ENCODE measurements at places on chromosomes 6 and 20.

DNA sequence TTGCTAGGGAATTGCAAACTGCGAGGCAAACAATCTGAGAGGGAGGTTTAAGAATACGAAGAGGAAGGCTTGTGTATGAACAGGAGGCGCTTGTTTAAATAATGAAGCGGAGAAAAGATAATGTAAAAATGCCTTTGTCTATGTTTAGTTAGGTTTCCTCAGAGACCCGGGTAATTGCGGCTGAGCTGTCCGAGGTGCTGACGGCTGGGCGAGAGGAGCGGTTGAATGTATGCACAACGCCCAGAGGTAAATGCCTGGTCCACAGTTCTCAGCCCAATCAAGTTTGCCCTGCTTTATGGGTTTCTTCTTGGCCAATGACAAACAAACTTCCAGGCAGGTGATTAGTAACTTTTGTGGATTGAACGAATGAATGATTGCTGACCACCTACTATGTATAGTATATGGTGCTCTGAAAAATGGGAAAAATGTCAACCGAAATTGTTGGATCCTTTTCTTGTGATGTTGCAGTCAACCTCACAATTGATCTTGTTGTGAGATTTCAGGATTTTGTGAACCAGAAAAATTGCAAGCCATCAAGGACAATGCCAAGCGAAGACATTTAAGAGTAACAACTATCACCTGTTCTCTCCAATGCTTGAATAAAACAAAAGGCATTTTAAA, 38.3 kb upstream of the SLC32A1 start:
- DNase-seq: peak; percentile 23

DNA sequence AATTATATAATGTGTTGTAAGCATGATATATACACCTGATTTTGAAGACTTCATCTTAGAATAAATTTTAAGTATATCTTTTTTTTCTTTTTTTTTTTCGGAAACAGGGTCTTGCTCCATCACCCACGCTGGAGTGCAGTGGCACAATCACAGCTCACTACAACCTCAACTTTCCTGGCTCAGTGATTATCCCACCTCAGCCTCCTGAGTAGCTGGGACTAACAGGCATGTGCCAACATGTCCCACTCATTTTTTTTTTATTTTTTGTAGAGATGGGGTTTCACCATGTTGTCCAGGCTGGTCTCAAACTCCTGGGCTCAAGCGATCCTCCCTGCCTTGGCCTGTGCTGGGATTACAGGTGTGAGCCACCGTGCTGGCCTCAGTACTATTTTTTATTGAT, 17.1 kb downstream of the VPS52 start:
- no peak for DNase-seq

- DNase-seq: no peak
Observed at GRCh38 chr6:157644043-157644810, 178.8 kb upstream of the SNX9 start.

DNA sequence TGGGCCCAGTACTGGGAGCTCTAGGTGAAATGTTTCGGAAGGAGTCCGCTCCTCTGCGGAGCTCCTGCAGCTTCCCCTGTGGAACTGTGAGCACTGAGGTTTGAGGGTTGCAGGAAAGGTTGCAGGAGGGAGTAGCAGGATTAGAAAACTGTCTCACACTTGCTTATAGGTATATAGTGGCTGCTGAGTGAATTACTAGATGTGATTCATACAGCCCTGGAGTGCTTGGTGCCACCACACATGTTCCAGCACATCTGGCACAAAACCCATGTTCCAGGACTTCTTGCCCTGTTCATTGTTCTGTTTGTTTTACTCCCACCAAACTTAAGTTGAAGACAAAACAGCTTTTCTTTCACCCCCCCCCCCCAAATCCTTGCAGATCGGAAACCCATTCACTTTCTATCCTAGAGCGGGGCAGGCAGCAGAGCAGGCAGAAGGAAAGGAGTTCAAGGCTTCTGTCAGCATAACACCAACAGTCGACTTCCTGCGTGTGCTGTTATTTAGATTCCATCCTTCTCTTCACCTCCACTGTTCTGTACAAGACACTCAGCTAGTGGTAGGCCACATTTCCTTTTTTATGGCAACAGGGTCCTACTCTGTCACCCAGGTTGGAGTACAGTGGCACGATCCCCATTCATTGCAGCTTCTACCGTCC, 669 bp upstream of the PEX6 start:
- no peak for DNase-seq

DNA sequence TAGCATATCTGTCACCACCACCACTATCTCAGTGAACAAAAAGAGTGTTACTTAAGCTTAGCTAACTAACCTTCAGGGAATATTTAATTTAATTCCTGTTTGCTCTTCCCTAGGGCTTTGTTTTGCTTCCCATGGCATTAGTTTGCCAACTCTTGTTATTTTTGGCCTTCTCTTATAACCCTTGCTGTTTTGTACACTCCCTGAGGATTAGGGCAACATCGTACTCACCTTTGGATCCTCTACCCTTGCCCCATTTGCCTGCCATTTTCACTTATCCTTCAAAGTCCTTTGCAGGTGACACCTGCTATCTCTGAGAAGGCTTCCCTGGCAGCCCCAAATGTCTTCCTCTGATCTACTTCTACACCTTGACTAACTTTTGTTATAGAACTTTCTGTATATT, 23.7 kb downstream of the ACOT13 start:
- no peak for DNase-seq

DNA sequence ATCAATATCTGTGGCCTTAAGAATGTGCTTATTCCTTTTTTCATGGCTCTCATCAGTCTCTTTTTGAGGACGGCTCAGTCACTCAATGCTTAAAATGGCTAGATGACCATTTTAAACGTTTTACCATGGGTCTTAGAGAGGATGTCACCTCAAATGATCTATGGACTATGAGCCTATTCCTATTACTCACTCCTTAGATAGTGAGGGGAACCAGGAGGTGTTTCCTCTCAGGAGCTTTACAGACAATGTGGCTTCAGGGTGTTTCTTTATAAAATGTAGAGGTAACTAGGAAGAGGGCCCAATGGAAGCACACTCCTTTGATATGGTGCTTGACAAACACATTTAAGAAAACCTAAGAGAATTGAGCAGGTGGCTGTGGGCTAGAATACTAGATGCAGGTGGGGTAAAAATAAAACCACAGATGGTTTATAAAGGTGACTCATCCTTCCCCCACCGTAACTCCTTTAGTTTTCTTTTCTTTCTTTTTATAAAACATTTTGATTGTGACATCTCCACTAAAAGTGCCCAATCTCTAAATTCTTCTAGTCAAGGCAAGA, 1.5 kb upstream of the TMEM200A start:
- DNase-seq: no peak

DNA sequence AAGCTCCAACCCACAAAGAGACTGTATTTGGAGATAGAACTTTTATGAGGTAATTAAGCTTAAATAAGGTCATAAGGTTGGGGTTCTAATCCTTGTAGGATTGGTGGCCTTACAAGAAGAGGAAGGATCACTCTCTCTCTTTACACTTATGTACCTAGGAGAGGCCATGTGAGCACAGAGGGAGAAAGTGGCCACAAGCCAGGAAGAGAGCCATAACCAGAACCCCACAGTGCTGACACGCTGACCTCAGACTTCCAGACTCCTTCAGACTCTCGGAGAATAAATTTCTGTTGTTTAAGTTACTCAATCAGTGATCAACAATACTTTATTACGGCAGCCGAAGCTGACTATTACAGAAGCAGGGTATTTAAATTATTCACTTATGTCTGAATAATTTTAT, 430.5 kb upstream of the EPHA7 start:
- DNase-seq: no peak

GRCh38 chr6:168967281-168967925, 286.2 kb downstream of the THBS2 start:
- DNase-seq: no peak

GRCh38 chr6:101268541-101268940, 125.0 kb upstream of the GRIK2 start:
- DNase-seq: no peak

- no peak for DNase-seq
Observed at GRCh38 chr20:57438552-57438951, 47.4 kb downstream of the RBM38 start.

DNA sequence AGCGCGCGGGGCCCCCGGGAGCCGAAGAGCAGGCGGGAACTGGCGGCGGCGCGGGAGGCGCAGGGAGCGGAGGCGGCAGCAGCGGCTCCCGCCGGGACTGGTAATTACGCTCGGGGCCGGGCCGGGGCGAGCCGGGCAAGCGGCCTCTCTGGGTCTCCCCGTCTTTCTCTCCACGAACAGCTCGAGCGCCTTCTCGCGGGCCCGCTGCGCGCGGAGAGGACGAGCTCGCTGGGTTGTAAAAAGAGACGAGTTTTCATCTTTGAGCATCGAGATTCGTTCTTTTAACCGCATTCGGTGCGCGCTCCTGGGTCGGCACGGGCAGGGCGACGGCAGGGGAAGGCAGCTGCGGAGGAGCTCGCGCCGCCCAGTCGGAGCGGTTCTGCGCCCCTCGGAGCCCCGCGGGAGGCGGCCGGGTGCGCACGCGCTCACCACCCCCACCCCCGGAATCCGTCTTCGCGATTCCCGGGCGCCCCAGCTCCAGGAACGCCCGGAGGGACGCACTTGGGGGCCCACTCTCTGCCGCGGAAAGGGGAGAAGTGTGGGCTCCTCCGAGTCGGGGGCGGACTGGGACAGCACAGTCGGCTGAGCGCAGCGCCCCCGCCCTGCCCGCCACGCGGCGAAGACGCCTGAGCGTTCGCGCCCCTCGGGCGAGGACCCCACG, 38.0 kb downstream of the YTHDF1 start:
- DNase-seq: no peak

DNA sequence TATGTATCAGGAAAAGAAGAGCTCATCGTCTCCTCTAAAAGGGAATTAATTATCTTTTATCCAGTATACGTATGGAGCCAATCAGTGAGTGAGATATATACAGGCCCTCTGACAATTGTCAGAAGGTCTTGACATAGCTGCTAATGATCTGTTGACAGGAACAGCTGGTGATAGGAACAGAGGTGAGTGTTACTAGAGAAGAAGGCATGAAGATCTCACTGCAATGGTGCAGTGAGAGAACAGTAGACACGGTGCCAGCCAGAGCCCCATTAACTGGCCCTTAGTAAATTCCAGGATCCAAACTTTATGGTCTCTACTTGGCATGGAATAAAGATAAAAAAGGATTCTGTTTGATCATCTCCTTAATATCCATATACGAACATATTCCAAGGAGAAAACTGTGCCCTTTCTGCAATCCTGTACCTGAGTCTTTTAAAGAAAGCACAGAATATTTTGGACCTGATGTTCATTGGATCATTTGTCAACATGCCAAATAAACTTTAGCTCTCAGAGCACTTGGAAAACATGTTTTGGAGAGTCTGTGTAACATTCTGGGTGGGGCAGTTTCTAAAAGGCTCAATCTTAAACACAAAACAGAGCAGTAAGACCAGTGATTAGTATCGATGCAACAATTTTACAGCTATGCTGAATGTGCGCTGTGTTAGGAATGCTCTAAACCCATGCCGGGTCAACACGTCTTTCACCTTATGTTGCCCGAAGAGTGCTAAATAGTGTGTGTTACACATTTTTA, 135.8 kb upstream of the CITED2 start:
- no peak for DNase-seq

- DNase-seq: no peak
Observed at GRCh38 chr6:24233813-24234442, 107.9 kb downstream of the NRSN1 start.

- peak; percentile 65 for DNase-seq
Observed at GRCh38 chr6:13425943-13426931, 61.2 kb downstream of the GFOD1 start.

- no peak for DNase-seq
Observed at GRCh38 chr6:156978948-156979347, 201.8 kb downstream of the ARID1B start.

- DNase-seq: no peak
Observed at GRCh38 chr20:37383229-37383989, 37.5 kb downstream of the SRC start.

DNA sequence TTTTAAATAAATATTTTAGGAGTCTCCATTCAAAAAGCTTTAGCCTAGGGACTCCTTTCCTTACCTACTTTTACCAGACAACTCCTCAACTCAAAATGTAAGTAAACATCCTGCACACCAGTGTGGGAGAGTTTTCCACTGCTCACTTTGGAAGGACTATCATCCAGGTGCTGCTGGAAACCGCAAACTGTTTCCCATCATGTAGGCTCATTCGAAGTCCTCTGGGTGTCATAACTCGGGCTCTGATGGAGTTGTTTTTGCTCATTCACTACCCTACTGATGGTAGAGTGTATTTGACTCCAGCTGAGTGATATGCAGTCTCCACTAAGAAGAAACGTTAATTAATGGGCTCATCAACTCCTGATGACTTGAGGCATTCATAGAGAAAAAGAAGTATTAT, 136.5 kb upstream of the AKAP12 start:
- no peak for DNase-seq

GRCh38 chr6:97674802-97675201, 391.8 kb upstream of the MMS22L start:
- DNase-seq: no peak

DNA sequence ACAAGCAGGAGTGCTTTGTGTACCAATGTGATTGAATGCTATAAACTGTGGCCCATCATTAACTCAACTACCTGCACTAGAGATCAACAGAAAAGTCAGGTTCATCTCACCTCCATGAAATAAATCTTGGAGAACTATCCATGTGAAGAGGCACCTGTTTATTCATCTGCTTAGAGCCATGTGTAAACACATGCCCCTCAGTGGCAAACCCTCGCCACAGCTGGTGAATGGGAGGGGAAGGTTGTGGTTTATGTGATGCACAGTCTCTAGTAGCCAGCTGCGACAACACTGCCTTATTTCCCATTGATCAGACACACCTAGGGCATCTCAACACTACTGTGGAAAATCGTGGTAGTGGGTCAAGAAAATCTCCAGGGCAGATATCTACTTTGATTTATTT, 640.2 kb downstream of the PTPRT start:
- no peak for DNase-seq

- peak; percentile 26 for DNase-seq
Observed at GRCh38 chr6:49550492-49551077, at the start of gene C6orf141. TSS of gene C6orf141 (plus strand) at chr6:49550668. CDS start at chr6:49550793, 125 bp downstream.

DNA sequence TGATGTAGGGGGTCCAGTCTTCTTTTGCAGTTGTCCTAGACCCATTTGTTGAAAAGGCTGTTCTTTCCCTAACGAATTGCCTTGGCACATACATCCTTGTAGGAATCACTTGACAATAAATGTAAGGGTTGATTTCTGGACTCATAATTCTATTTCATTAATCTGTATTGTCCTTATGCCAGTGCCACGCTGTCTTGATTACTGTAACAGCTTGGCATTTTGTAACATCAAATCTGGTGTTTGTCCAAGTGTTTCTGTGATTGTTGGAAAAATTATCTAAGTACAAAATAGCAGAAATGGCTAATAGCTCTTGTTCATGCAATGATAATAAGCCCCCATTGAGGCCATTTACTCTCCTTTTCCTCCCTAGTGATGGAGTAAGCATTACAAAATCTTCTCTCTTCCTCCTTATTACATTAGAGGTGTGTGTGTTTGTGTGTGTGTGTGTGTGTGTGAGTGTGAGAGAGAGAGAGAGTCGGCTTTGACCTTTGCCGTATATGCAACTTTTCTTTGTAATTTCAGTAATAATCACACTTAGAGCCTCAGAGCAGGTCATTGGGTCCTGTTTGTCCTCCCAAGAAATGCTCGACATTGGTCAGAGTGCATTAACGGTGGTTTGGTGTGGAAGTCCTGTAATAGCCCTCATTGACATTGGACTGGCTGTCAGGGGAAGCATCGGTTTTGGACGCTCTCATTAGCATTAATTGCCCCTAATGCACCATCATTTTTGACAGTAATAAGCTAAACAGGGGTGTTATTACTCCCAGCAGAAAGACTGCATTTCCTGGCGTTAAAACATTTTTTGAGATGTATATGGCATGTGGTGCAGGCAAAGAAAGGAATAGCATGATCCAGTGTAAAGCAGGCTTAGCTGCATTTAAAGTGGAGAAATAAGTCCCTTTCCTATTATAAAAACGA, 40.7 kb upstream of the MROH8 start:
- no peak for DNase-seq

All from T-helper 2 cell treated with Interferon-gamma antibody and Interleukin-4, amounts not matched to agents 5 μg/mL and 100 μg/mL, for 36 hours (primary cell).